SK-N-SH treated with all-trans-retinoic acid at 6 μM for 48 hours (cell line): ENCODE measurements at places on chromosomes 13 and 19.
A peak's percentile ranks its signal among the peaks of the same experiment; 100 is the strongest.

- ATAC-seq, result no peak
Observed at GRCh38 chr19:3137119-3137518, 1.3 kb downstream of the GNA15 start.

- no peak for ATAC-seq
Observed at GRCh38 chr13:30898070-30898469, 8.0 kb upstream of the MEDAG start.

DNA sequence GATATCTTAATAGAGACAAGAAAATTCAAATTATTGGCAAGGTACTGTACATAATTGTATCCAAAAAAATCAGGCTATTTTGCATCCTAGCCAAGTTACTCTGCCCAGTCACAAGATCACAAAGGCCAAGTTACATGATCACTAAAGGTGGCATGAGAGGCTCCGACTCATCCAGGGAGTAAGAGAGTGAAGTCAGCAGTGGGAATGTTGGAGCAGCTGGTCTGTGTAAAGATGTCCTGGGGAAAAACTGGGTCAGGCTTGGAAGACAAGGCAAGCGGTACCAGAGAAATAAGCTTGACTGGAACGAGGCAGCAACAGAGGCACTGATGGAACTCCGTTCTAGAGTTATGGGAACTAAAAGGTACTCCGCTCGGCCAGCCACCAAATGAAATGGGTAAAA lies 50.2 kb upstream of the PSG2 start:
- peak; percentile 36; the same call in 1 of the 3 replicates for ATAC-seq

DNA sequence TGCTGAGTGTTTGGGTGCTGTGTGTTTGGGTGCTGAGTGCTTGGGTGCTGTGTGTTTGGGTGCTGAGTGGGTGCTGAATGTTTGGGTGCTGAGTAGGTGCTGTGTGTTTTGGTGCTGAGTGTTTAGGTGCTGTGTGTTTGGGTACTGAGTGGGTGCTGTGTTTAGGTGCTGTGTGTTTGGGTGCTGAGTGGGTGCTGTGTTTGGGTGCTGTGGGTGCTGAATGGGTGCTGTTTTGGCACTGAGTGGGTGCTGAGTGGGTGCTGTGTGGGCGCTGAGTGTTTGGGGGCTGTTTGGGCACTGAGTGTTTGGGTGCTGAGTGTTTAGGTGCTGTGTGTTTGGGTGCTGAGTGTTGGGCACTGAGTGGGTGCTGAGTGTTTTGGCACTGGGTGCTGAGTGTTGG lies 48.5 kb upstream of the F7 start:
- ATAC-seq, result no peak

GRCh38 chr19:35755550-35756376 lies 1.1 kb downstream of the HSPB6 start:
- no peak for ATAC-seq

DNA sequence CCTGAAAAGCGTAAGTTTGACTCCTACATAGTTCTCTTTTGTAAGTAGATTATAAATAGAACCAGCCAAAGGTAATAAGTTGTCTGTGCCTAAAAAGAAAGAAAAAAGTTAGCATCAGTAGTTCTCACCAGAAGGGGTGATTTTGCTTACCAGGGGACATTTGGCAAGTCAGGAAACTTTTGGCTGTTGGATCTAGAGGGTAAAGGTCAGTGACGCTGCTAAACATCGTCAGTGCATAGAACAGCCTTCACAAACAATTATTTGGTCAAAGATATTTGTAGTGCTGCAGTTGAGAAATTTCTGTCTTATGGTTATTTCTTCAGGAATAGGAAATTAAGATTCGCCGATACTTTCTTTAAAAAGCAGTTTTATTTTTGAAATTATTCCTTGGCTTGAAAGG lies 2.0 kb downstream of the USPL1 start:
- ATAC-seq, result no peak

- ATAC-seq, result no peak
Observed at GRCh38 chr19:17711851-17712250, 7.4 kb upstream of the MAP1S start.

GRCh38 chr13:97372936-97373335 lies 61.0 kb upstream of the RAP2A start:
- ATAC-seq, result no peak

GRCh38 chr19:45508417-45508860 lies 1.2 kb downstream of the VASP start:
- 0 out of 3 replicates have a peak, but pooled peaks have one; percentile 1 for ATAC-seq

DNA sequence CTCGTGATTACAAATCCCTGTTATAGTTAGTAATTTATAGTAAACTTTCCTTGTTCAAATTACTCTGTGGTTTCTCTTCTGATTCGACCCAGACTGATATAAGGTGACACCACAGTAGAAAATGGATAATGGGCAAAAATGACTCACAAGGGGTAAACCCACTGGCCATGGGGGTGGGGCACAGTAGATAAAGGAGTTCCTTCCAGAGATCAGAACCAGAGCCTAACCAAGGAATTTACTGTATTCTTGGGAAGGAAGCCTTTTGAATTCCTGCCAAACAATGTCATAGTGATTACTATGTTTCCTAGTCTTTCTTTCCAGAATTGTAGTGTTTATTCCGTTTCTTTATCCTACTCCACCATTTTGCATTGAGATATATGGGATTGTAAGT lies 21.9 kb downstream of the MIR17HG start:
- peak; percentile 86 for ATAC-seq

- ATAC-seq, result no peak
Observed at GRCh38 chr19:20279516-20279915, 112.5 kb downstream of the ZNF486 start.

DNA sequence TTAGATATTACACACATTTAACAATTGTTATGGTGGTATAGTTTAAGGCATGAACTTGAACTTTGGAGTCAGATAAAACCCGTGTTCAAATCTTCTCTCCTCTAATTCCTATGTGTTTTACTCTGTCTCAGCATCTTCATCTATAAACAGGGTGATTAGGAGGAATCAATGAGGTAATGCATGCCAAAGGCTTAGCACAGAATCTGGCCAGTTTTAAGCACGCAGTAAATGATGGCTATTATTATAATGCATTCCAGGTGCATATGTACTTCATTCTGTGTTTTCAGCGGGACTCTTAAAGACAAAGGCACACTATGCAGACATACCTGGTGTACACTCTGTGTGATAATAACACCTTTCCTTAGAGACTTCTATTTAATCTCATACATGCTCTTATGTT lies 88.0 kb upstream of the FRY start:
- peak; percentile 37; the same call in 1 of the 3 replicates for ATAC-seq

- ATAC-seq, result no peak
Observed at GRCh38 chr19:17306285-17306714, 628 bp downstream of the MRPL34 start.

DNA sequence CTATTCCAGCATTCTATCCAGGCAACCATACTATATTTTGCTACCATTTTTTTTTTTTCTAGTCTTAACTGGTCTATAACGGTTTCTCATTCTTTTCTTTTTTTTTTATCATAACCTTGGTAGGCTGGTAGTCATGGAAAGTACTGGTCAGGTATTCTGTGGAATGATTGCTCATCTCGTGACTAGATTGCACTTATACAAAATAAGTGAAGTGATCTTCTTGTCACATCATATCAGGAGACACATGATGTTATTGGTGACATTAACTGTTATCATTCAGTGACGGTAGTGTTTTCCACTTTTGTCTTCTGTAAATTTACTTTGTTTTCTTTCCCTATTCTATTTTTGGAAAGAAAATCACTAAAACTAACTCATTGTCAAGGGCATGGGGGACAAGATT lies 239.3 kb upstream of the SLITRK6 start:
- ATAC-seq, result no peak

- no peak for ATAC-seq
Observed at GRCh38 chr19:11949201-11949600, 15.6 kb upstream of the ZNF763 start.

GRCh38 chr13:78758549-78758948 lies 99.6 kb upstream of the OBI1 start:
- ATAC-seq, result no peak

- peak; percentile 73 for ATAC-seq
Observed at GRCh38 chr13:72109863-72110262, 242.9 kb upstream of the DACH1 start.

DNA sequence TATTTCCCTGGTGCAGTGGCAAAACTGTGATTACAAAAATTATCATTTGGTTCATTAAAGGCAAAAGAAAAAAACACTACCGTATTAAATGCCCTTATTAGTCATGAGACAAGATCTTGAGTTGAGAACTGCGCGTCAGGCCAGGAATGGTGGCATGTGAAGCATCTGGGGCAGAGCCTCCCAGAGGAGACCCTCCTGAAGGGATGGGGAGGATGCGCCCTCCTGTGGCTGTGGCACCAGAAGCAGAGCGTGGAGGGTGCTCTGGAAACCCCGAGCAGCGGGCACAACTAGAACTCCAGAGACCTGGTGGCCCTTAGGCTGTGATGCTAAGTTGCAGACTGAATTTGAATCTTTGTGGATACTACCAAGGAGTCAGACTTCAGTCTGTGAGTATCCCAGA lies 11.5 kb downstream of the CUL4A start:
- ATAC-seq, result peak; percentile 36

DNA sequence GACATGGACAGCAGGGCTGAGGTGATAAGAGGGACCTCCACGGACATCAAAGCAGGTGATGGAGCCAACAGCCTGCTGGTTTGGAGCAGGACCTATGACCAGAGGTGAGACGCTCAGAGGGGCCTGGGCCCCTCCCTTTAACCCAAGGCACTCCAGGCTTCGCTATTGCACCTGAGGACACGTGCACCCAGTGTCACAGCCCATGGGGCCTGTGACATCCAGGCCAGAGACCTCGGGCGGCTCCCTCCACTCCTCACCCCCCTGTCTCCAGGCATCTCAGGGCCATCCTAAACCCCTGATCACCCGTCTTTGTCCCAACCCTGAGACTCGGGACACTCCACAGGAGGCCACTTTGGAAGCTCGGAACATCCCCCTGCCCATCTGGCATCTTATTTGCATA lies 12.9 kb downstream of the ADGRE5 start:
- no peak for ATAC-seq

DNA sequence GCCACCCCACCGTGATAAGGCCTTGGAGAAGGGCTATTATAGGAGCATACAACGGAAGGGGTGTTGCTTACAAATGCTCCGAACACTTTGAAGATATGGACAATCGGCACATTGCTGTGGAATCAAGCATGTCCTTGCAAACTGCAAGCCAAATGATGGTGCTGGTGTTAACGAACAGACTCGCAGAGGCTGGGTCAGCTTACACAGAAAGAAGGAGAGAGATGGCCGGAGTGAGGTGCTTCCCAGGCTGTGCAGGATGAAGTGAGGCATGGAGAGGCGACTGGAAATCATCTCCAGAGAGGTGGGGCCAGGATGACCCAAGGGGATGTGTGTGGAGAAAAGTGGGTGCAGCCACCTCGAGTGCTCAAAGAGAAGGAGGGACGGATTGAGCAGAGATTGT lies 42.2 kb downstream of the HSPH1 start:
- no peak for ATAC-seq

DNA sequence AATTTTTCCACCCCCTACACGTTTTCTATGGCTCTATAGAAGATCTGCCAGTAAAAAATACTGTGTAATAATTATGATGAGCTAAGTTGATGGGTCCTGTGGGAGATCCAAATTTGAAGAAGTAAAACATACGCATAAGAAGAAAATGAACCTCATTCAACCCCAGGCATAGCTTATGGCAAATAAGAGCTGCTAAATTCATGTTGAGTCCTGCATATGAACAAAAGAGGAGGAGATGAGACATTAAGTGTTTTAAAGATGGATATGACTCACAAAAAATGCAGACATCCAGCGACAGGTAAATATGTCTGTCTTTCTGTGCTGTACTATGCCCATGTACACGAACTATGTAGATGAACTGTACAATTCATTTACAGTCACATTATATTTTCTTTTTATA lies 101.9 kb downstream of the LIG4 start:
- ATAC-seq, result no peak

- no peak for ATAC-seq
Observed at GRCh38 chr13:110520431-110521295, 40.9 kb downstream of the RAB20 start.

DNA sequence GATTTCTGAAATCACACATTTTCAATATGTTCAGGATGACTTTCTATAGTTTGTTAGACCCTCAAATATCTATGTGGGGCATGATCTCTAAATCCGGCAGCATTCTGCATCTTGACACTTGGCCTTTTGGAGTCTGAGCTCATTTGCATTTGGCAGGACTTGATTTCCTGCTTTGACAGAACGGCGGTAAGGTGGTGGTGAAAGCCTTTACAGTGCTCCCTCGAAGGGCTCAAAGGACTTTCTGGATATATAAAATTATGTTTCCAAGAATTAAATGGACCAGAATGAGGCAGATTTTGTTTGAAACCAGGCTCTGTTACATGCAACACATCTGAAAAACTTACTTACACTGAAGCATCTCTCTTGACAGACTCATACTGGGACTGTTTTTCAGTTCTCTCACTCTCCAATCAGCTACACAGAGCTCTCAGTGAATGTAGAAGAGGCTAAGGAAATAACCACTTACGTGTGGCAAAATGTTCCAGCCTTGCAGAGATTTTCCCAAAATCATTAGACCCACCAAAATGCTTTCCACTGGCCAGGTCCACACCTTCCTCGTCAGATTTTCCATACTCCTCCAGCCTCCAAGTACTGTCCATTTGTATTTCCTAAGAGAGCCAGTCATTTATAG lies 207.2 kb downstream of the SPRY2 start:
- ATAC-seq, result 0 out of 3 replicates have a peak, but pooled peaks have one; percentile 17

DNA sequence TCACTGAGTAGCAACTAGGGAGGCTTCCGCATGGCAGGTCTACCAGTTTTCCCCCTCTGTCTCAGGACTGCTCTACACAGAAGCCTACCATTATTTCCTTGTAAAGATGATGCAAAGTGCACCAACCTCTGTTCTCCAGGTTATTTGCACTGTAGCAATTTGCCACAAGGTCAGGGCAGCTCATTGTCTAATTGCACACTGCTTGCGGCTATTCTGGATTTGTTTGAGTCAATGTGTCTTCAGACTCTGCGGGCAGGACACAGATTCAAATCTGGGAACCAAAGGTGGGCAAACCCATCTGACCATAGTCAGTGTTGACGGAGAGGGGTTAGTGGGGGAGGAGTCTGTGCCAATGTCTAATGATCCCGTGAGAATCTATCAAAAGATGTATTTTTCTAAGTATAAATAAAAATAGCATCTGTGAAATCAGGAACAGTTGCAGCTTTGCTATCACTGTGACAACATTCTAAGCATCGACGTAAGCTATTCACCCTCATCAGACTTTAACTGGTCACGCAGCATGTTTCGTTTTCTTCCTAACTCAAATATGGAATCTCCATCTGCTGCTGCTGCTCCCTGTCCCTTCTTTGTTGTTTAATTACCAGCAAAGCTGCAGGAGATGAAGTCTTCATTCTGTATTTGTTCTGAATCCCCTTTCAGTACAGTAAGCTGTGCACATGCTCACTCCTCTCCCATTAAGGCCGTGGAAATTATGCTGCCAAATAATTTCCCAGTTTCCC lies 26.4 kb downstream of the CYSLTR2 start:
- ATAC-seq, result no peak

DNA sequence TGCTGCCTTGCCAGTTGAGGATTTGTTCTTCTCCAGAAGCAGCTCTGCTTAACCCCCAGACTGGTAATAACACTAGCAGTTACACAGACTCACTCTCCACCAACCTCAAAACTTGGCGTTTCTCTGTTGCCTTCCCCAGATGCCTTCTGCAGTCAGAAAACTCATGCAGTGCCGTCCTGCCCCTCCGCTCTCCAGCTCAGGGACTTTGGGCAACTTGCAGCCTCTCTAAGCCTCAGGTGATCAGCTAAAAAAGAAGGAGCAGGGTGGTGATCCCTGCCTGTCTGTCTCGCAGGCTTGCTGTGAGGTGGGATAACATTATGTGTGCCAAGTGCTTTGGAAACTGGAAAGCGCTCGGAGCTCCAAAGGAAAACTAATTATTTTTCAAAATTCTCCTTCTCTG lies 391.6 kb downstream of the HS6ST3 start:
- ATAC-seq, result no peak

GRCh38 chr13:37225414-37226070 lies 120.1 kb upstream of the CSNK1A1L start:
- no peak for ATAC-seq

- ATAC-seq, result no peak
Observed at GRCh38 chr19:42093505-42093904, 17.5 kb downstream of the ZNF574 start.
